ENCODE measurements at places on chromosomes 1 and 21.

DNA sequence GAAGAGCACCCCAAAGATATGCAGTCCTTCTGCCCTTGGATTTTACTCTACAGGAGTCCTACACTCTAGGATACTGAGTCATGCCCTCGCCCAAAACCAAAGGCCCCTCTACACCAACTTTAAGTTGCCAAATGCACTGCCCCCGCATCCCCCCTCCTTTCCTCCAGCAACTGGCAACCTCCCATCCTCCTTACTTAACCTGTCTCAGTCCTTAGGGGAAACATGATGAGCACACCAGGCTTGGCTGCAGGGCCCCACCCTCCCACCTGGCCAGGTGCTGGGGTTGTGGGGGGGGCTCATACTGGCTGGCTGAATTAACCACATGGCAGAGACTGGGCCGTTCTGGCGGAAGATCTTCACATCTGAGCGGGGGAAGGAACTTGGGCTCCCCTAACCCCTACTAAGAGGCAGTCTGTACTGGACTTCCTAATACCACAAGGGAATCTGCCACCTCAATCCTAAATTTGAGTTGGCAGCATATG is 1.2 kb downstream of the HDGF start:
- no peak for DNase-seq

- DNase-seq: no peak
These were observed 144.6 kb upstream of the TNR start for GRCh38 chr1:175887981-175888428.

- DNase-seq: no peak
These were observed 382.8 kb downstream of the AMY1C start for GRCh38 chr1:104132382-104132973.

DNA sequence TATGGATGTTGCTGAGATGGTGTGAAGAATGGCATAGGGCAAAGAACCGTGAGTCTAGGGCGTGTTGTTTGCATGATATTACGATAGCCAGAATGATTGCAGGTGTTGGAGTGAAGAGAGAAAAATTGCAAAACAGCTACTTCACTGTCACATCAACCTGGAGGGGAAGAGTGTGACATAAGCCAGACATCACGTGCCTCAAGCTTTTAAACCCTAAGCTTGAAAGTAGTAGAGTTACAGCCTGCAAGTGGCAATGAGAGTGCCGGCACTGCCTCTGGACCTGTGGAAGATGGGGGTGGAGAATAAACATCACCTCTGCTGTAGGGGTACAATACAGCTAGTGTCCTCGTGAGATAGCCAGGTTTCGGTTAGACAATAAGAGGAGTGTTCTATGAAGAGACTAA is 11.1 kb downstream of the EEIG2 start:
- DNase-seq: no peak

DNA sequence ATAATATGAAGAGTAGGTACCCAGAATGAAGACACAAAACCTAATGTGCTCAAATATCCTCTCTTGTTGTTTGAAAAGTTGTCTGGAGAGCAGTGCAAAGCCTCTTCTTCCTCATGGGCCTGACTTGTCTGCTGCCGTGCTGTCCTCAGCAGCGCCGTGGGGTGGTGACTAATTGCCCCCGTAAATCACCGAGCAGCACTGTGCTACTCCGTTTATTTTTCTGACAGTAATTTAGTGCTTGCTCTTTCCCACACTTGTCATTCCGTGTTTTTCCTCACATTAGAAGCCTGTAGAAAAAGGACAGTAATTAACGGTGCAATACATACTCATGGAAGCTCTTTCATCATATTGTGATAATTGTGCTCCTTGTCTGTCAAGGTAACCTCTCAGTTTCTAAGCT is 114.8 kb upstream of the BARHL2 start:
- DNase-seq: no peak

DNA sequence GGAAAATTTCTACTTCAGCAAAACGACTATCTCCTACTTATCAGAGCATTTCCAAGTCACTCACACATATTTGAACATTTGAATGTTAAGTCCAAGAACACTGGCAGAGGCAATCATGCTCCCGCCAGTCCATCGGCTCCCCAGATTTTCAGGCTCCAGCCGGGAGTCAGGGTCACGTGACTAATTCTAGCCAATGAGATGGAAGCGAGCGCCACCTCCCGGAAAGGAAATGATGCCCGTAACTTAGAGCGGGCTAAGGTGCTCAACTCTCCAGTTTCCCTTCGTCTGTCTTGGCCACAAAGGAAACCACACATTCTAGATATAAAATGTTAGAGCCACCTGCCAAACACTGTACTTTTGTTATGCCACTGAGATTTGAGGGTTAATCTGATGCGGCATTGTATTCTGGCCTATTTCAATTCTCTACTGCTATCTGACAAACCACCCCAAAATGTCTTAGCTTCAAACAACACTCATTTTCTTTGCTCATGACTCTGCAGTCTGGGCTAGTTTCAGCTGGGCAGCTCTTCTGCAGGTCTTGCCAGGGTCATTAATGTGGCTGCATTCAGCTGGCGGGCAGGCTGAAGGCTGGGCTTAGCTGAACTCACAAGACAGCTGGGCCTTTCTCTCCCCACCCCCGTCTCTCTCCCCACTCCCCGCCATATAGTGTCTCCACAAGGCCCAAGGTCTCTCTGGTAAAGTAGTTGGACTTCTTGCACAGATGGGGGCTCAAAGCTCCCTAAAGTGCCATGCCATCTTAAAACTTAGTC is 16.5 kb upstream of the LHX4 start:
- DNase-seq: no peak

GRCh38 chr1:153032677-153033308 is 1.8 kb downstream of the SPRR1B start:
- DNase-seq: no peak

GRCh38 chr1:42162181-42162580 is 2.4 kb downstream of the GUCA2A start:
- DNase-seq: no peak

- DNase-seq: no peak
These were observed 57.5 kb downstream of the ERG start for GRCh38 chr21:38440746-38441145.

GRCh38 chr1:41019353-41019745 is 2.2 kb downstream of the SLFNL1 start:
- DNase-seq: no peak

DNA sequence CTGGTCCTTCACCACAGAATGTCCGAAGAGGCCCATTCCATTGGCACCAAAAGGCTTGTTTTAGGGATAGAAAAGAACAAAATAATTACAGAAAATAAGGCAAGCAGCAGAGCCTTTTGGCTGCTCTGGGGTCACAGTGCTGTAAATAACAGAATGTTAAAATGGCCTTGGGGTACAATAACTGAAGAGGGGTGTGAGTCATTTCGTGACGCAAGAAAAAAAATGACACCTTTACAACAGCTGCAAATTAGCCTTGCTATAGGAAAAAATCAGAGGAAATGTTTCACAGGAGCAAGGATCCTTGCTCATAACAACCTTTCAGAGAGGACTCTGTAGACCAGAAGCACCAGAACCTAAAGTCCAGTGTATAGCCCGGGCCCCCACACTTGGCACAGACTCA is 483.4 kb downstream of the OMA1 start:
- no peak for DNase-seq

DNA sequence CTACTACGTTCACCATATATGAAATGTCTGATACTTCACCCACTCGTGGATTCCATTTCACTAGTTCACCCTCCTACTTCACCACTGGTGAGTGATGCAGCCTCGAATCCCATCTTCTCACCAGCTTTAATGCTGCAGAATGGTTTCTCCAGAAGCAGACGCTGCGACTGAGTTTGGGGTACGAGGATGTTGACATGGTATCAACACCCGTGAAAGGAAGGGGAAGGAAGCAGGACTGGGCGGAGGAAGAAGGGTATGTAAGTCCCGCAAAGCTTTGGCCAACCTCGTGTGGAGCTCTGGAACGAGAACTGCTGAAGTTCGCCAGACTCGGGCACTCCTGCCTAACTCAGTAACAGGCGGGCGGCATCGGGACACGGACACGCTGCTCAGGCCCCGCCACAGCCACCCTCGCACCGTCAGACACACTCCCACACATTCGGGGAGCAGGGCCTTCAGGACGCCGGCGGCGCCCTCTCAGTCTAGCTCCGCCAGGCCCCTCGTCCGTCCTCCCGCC is 833 bp upstream of the DIP2A start:
- peak; percentile 23 for DNase-seq

DNA sequence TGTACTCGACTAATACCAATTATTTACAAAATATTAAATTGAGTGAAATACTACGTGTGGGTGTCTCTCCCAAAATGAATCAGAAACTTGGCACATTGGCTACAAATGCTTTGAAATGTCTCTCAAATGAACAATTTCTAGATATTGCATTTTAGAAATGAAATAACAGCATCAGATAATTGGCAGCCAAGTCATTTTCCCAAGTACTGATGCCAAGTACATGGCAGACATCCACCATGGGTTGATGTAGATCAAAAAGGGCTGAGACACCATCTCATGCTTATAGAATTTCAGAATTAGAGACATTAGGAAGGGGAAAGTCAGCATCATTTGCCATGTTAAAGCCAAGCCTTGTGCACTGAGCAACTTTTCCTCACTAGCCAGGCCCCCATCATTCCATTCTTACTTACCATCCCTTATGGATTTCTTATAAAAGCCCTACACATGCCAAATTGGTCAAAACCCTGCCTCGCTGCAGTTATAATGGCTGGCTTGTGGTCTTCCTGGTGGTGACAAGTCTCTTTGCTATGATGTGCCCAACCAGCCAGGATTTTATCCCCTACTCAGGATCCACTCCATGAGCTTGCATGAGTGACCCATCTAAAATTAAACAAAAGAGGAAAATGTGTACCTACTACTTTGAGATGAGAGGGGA is 73.1 kb downstream of the GREM2 start:
- no peak for DNase-seq

- no peak for DNase-seq
These were observed 31.1 kb upstream of the SRP9 start for GRCh38 chr1:225746361-225747179.

- no peak for DNase-seq
These were observed 172.4 kb downstream of the NEGR1 start for GRCh38 chr1:72109916-72110315.

DNA sequence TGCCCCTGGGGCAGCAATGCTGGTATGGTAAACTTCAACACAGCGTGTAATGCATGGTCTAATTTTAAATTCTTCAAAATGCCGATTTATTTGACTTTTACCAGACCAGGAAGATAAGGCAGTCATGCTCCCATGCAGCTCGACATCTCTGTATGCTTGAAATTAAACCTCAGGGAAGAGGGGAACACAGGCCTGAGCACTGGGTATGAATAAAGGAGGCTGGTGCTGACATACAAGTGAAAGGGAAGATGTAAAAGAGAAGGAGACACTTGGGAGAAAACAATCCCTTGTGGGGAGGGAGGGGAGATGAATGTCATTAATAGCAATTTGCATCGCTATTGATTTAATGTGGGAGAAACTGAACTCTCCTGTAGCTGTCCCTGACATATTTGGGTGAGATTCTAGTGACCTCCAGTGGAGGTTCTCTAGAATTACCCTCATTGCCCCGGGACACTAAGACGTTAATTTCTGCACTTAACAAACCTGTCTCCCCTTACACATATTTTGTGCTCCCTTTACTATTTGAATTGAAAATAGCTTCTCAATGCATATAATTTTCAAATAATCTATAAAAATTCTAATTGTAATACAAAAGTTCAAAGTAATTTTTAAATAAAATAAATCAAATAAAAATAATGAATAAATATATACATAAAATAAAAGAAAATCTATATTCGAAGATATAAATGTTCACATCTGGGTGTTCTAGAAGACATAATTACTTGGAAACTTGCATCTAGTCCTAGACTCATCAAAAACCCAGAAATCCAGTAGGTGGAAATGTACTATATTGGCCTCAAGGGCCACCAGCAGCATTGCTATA is 283.1 kb downstream of the LMX1A start:
- DNase-seq: no peak

- DNase-seq: no peak
These were observed 2.6 kb downstream of the GABPA start for GRCh38 chr21:25737421-25737820.

GRCh38 chr1:172915271-172915670 is 135.5 kb downstream of the TNFSF18 start:
- no peak for DNase-seq

DNA sequence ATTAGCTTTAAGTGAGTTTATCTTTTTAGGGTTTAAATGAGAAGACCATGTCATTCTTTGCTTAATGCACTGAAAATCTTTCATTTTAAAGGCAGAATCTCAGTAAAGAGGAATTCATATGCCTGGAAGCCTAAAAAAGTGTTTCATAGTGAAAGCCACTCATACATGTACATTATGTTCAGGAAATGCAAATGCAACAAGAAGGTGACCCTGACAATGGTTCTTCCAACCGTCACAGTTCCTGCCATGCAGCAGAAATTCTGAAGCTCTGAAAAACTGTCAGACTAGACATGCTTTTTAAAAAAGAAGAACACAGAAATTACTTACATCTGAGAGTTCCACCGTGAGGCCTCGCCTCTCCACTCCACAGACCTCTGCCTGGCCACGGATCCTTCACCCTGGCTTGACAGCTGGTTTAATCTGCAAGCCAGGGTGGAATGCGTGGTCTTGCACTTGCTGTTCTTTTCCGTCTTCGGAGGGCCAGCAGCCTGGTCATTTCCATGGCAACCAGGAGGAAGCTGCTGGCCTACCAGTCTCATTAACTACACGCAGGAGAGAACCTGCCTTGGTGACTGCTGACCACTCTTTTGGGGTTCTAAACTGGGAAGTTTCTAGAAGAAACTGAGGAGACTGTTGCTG is 41.8 kb upstream of the PAXBP1 start:
- no peak for DNase-seq

- DNase-seq: no peak
These were observed 17.3 kb downstream of the CD58 start for GRCh38 chr1:116553386-116554115.

DNA sequence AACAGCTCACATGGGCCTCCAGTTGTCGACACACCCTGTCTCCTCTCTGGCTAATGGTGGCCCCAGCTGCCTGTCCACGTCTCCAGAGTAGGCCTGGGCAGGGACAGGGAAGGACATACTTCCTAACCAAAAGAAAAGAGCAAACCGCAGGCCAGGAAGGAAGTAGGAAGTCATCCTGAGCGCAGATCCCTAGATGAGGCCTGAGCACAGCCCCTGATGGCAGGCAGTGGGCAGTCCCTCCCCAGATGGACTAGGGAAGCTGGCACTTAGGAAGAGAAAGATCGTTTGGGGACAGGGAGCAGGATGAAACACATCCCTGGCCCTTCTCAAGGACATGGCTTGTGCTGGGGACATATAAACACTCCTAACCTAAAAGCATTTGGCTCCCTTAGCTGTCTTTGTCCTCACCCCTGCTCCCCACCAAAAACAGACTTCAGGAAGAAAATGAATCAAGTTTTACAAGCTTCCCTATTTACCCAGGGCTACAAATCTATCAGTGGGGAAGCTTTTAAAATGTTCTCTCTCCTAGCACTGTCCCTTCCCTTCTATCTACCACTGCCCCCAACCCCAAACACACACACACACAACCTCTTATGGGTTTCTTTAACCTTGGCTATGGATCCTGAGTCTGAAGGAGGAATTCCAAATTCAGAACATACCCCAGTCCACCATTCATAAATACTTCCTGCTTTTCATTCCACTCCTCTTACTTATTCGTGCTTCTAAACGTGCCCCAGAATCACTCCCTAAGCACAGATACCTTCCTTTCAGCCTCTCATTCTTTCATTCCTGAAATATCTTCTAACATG is 21.1 kb downstream of the SSBP3 start:
- DNase-seq: no peak

All from activated T-cell treated with anti-CD3 and anti-CD28 coated beads for 48 hours (primary cell).